ENCODE measurements at places on chromosomes 1 and 21.

DNA sequence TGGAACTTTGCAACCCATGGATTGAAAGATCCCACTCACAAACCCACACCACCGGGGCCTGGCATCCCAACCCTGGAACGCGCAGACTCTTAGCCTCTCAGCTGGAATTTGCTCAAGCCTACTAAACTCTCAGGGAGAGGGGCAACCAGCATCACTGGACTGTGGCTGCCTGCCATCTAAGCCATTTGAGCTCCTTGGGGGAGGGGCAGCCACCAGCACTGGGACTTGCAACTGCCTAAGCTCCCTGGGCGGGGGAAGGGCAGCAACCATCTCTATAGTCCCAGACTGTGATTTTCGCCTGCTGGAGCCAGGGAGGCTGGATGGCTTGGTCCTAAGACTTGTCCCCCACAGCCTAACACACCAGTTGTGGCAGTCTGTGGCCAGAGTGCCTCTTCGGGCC is 122.3 kb downstream of the SNX7 start:
- DNase-seq = no peak

- DNase-seq = no peak
Measured at GRCh38 chr1:53949023-53949990, 3.2 kb downstream of the LRRC42 start.

DNA sequence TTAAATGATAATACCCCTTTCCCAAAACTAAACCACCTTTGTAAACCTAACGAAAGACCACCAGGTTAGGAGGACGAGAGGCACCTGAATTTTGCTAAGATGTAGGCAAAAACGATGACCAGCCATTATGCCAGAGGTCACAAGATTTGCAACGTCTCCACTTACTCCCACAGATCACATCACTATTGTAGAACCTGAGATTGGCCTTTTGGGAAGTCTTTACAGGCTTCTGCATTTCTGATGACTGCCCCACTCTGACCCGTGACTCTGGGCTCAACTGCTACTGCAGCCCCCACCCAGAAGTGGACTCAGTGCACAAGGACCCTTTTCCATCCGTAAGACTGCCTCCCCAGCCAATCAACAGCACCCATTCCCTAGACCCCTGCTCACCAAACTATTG is 36.4 kb upstream of the COL6A2 start:
- DNase-seq = no peak

GRCh38 chr1:2046174-2046917 is 3.9 kb upstream of the PRKCZ start:
- no peak for DNase-seq

DNA sequence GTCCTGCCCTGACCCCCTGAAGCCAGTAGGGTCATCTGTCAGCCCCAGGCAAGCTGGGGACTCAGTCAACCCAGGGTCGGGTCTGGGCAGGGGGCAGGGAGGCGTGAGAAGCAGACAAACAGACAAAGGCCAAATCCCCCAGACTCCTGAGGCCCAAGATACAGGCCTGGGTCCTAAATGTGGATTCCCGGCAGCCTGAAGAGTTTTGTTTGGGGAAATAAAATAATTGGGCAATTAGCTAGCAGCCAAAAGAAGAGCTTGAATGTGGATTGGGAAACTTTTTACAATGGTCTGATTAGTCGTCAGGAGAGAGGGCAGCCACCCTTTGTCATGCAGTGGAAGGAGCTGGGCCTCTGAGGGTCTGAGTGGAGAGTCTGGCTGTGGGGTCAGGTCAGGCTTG is 4.5 kb upstream of the LEFTY2 start:
- no peak for DNase-seq
